ENCODE measurements at places on chromosomes 5 and 9.

DNA sequence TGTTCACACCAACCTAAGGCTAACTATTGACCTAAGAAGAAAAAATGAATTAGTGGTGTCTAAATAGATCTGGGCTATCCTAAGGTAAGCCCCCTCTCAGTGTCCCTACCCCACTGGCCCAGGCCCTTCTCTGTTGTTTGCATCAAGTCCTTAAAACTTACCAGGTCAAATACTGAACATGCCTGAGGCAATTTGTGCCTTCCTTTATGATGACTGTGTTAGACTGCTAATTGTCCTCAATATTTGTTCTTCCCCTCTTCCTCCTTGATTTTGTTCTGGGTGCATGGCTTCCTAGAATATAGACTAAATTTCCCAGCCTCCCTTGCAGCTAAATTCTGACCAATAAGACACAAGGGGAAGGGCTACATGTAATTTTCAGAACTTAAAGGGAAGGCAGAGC lies 199.9 kb downstream of the ADAMTS12 start:
- DNase-seq: no peak

DNA sequence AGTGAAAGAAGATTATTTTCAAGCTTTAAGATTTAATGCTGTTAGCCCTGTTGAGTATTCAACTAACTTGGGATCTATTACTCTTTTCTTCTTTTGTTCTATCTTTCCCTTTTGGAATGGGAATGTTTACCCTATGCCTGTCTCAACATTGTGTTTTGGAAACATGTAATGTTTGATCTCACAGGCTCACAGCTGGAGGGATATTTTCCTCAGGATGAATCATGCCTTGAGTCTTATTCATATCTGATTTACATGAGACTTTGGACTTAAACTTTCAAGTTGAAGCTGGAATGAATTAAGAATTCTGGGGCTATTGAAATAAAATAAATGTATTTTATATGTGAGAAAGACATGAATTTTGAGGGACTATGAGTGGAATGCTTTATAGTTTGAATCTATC lies 607.8 kb upstream of the PTGER4 start:
- DNase-seq: no peak

GRCh38 chr5:159133041-159133741 lies 33.5 kb upstream of the EBF1 start:
- no peak for DNase-seq

- DNase-seq: no peak
Measured at GRCh38 chr9:22210262-22210661, 201.2 kb upstream of the CDKN2B start.

GRCh38 chr9:36923025-36923625 lies 110.9 kb downstream of the PAX5 start:
- no peak for DNase-seq

- DNase-seq: no peak
Measured at GRCh38 chr5:10839916-10840599, 79.0 kb upstream of the DAP start.

GRCh38 chr5:37665889-37666288 lies 174.0 kb downstream of the GDNF start:
- no peak for DNase-seq

DNA sequence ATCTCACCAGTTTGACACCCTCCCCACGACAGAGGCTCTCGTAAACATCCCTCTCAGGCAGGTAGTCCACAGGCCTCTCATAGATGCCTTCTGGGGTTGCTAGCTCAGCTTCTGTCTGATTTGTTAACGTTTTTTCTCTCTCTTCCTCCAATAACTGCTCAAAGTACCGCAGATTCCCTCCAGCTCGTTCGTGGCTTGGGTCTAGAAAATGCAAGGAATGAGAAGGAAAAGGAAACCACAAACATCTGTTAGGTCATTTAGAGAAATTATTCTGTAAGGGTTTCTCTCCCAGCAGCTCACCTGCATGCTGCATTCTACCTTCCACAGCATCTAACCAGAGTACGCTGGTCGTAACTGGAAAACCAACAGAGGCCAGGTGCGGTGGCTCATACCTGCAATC lies 18.5 kb downstream of the P4HA2 start:
- DNase-seq: no peak
